Activated naive CD8-positive, alpha-beta T cell treated with anti-CD3 and anti-CD28 coated beads, Interleukin-2, amount 10 ng/mL, durations not matched to agents 7 days and 5 days (primary cell): ENCODE measurements at places on chromosomes 16 and 17. TPM values are rescaled to one million over a fixed set of nuclear protein-coding genes. Genes with fewer than 3 reads are reported as not detected.

GRCh38 chr16:2487903-2488531, 13.1 kb downstream of the TBC1D24 start:
- no peak for DNase-seq
- H3K27me3 ChIP-seq: no peaks in the 10 kb centered on the region
- peaks cover 15% of the 10 kb centered on the region for H3K4me1 ChIP-seq
- no peak overlapping the region for H3K27ac ChIP-seq

DNA sequence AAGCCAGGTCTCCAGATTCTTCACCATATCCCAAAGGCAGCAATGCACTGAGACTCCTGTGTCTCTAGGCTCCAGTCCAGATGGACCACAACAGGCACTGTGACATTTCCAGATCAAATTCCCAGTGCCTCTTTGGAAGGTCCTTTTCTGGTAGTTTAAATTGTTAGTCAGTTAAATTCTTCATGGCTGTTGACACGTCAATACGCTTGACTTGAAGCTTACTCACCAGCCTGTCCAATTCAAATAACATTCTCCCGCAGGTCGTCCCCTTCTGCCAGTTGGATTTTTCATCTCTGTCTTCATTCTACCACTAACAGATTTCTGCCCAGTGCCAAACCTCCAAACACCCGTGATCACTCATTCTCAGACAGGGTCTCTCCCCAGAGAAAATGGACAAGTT, 86.7 kb downstream of the SHISA9 start:
- no peak overlapping the region for H3K4me3 ChIP-seq
- DNase-seq: no peak
- no peaks in the 10 kb centered on the region for H3K36me3 ChIP-seq
- no peak overlapping the region for H3K27ac ChIP-seq
- no peaks in the 10 kb centered on the region for H3K4me1 ChIP-seq

DNA sequence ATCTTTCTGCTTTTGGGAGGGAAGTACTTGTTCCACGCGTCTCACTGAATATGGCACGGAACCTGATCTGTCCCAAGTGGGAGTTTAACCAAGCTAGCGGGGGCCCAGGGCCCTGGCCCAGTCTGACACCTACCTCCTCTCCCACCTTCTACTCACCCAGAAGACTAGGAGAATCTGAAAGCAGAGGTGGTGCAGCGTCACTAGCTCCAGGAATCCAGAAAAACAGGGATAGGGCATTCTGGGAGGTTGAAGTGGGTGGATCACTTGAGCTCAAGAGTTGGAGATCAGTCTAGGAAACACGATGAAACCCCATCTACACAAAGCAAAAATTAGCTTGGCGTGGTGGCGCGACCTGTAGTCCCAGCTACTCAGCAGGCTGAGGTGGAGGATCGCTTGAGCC, 163.5 kb upstream of the ZNF267 start:
- DNase-seq: no peak
- peaks cover 45% of the 10 kb centered on the region for H3K36me3 ChIP-seq
- no peaks in the 10 kb centered on the region for H3K27me3 ChIP-seq
- H3K4me3 ChIP-seq: no peak overlapping the region

The ABAT gene
- total RNA-seq: 6.0 TPM

- H3K27ac ChIP-seq: no peak overlapping the region
- no peak overlapping the region for H3K4me3 ChIP-seq
- H3K4me1 ChIP-seq: peaks cover 19% of the 10 kb centered on the region
- H3K27me3 ChIP-seq: peaks cover 2% of the 10 kb centered on the region
- peaks cover 4% of the 10 kb centered on the region for H3K36me3 ChIP-seq
Measured at GRCh38 chr17:61149862-61150362, 249.7 kb upstream of the TBX2 start.

DNA sequence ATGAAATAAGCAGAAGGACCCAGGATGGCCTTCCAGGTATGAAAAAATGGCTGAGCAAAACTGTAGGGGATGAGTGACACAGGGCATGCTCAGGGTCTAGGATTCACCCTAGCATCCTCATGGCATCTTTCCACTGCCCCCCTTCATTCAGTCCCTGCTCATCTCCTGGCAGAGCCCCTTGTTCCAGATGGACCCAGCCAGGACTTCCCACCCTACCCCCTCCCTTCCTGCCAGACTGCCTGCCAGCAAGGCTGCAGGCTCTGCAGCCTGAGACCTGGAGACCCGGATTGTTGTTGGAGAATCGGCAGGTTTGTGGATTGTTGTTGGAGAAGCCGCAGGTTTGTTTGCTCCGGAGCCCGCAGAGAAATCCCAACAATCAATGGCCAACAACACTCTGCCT, 6.6 kb downstream of the SEZ6 start:
- no peaks in the 10 kb centered on the region for H3K4me1 ChIP-seq
- H3K27ac ChIP-seq: no peak overlapping the region
- no peak overlapping the region for H3K4me3 ChIP-seq
- no peaks in the 10 kb centered on the region for H3K36me3 ChIP-seq
- peaks cover 21% of the 10 kb centered on the region for H3K27me3 ChIP-seq
- no peak for DNase-seq

DNA sequence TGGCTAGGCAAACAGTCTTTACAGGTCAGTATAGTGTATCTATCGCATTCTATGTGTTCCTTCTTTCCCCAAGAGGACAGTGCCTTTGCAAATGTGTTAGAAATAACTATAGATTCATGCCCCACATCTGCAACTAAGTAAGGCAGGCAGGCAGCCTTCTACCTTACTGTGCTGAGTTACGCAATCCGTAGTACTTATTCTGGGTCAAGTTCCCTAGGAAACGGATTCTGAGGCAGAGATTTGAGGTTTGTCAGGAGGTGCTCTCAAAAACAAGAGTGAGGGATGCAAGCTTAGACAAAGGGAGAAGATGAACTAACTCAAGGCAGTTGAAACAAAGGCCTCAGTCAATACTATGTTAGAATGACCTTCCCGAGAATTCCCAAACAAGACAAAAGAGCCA, 12.7 kb upstream of the ANKFY1 start:
- H3K27me3 ChIP-seq: no peaks in the 10 kb centered on the region
- no peak for DNase-seq
- H3K4me3 ChIP-seq: no peak overlapping the region
- H3K36me3 ChIP-seq: peaks cover 15% of the 10 kb centered on the region
- peaks cover 14% of the 10 kb centered on the region for H3K4me1 ChIP-seq

DNA sequence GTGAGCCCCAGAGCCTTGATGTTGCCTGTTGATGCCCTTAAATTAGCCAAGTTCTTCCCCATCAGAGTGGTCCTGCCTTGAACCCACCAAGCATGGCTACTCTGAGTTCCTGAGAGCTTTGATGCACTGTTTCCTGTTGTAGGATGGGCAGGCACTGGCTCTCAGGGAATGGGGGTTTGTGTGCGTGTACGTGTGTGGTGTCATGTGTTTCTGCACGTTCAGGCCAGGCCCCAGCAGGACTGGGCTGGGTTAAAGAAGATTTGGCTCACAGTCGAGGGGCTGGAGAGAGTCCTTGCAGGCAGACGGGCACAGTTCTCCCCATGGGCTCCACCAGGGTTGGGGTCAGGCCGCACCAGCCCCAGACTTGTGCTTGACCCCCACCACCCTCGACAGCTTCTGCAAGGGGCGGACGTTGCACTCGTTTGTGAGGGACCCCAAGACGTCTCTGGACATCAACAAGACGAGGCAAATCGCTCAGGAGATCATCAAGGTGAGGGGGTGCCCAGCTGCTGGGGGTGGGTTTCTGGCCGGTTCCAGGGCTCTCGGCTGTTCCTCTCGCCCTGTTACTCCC, 23.4 kb upstream of the LGALS9 start:
- H3K4me3 ChIP-seq: no peak overlapping the region
- no peak for DNase-seq
- H3K27me3 ChIP-seq: no peaks in the 10 kb centered on the region
- peaks cover 6% of the 10 kb centered on the region for H3K4me1 ChIP-seq

The KRTAP2-1 gene
- total RNA-seq: not detected
